Breast epithelium (tissue), 4 donors: ENCODE measurements at places on chromosomes 1 and 21. TPM values are rescaled to one million over a fixed set of nuclear protein-coding genes. Genes with fewer than 3 reads are reported as not detected.
A peak's percentile ranks its signal among the peaks of the same experiment; 100 is the strongest.

DNA sequence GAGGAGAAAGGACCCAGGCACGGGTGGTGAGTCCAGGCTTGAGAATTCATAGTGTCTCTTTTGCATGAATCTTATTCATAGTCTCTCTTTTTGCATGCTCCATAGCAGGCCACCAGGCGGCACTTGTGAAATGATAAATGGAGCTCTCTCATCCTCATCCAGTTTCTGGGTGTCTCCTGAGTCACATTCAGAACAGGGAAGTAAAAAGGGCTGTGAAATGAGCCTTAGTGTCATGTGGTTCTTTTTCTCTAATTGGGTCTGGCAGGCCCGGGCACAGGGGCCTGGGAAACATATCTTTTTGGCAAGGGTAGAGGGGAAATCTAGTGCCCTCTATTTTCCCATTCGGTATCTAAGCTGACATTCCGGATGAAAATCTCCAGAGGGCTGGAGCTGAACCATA lies 19.1 kb upstream of the NCF2 start:
- DNase-seq = no peak
- H3K4me3 ChIP-seq = no peak overlapping the region
- no peaks in the 10 kb centered on the region for H3K36me3 ChIP-seq
- peak overlapping the region; percentile 46 for H3K27ac ChIP-seq

- no peaks in the 10 kb centered on the region for H3K4me1 ChIP-seq
- H3K4me3 ChIP-seq = no peak overlapping the region
- no peak overlapping the region for H3K27ac ChIP-seq
- DNase-seq = no peak
These were observed 190.2 kb downstream of the MATN1 start for GRCh38 chr1:30533141-30533540.

DNA sequence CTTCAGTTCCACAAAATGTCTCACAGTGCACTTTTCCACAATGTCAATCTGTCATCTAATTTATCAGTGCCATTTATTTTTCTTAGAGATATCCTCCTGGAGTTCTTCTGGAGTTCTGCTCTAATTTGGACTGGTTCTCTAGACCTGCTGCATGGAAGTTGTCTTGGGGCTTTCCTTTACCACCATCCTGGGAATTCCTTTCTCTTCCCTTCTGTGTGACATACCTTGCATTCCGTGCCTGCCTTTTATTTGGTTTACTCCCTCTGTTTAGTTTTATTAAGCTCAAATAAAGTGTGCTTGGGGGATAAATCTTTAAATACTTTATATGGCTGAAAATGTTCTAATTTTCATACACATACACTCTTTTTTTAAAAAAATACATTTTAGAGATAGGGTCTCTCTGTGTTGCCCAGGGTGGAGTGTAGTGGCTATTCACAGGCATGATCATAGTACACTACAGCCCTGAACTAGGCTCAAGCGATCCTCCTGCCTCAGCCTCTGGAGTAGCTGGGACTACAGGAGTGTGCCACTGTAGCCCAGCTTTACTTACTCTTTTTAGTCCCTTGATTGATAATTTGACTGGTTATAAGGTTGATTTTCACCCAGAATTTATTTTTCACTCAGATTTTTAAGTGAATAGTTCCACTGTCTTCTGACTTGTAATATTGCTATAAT lies 14.4 kb downstream of the MTF2 start:
- H3K36me3 ChIP-seq = no peaks in the 10 kb centered on the region
- DNase-seq = no peak
- H3K27ac ChIP-seq = no peak overlapping the region
- no peaks in the 10 kb centered on the region for H3K4me1 ChIP-seq

DNA sequence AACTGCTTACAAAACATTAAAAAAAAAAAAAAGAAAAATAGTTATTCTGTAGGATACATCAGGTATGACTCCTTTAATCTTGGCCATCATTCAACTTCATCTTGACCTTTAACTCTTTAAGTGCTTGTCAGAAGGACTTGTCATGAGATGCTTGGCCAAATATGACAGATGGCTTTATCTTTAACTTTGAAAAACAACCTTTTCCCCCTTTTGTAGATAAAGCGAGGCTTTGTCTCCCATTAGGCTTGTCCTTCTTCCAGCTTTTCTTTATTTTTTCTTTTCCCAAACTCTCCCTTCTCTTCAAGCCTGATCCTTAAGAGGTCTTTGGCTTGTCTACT lies 2.3 kb downstream of the SRSF10 start:
- H3K4me3 ChIP-seq = no peak overlapping the region
- no peaks in the 10 kb centered on the region for H3K36me3 ChIP-seq
- DNase-seq = no peak
- H3K27me3 ChIP-seq = no peaks in the 10 kb centered on the region

GRCh38 chr1:153922972-153923925 lies at the start of gene GATAD2B:
Gene GATAD2B (minus strand): TSS chr1:153922972. CDS start chr1:153828347, 94,625 bp downstream.
- H3K27me3 ChIP-seq = no peaks in the 10 kb centered on the region
- peak within 1 kb of the TSS; percentile 91 for H3K4me3 ChIP-seq
- H3K36me3 ChIP-seq = no peaks in the 10 kb centered on the region
- peaks cover 22% of the 10 kb centered on the region for H3K4me1 ChIP-seq

DNA sequence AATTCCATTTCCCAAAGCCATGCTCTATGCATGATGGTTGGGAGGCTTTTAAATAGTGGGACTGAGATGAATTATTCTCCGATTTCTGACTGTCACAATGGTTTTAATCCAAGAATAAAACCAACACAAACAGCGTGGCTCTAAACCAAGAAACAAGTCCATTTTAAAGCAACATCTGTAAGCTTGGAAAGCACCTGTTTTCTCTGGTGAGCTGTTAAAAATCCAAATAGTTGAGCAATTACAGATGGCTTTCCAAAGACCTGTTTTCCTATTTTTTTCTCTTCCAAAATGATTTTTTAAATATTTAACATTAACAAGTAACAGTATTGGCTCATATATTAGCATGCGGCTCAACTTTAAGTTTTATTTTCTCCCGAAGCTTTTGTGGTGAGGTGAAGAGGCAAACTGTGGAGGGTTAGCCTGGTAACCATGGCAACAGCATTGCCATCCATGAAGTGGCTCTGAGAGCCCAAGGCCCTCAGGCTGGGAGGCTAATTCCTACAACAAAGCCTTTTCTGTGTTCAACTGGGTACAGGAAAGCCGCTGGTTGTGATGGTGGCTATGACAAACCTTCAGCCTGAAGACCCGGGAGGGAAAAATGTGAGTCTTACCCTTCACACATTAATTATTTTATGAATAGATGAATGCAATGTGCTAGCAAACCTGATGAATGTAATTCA lies 56.7 kb upstream of the B3GALT5 start:
- no peaks in the 10 kb centered on the region for H3K27me3 ChIP-seq
- no peaks in the 10 kb centered on the region for H3K36me3 ChIP-seq
- peak; percentile 50 for DNase-seq
- H3K4me1 ChIP-seq = no peaks in the 10 kb centered on the region

Gene NCAM2
- 6.3 TPM for total RNA-seq

Gene CHRM3
- 1.6 TPM for total RNA-seq

- DNase-seq = no peak
- H3K4me1 ChIP-seq = no peaks in the 10 kb centered on the region
- H3K36me3 ChIP-seq = no peaks in the 10 kb centered on the region
- H3K27ac ChIP-seq = no peak overlapping the region
- H3K4me3 ChIP-seq = no peak overlapping the region
- no peaks in the 10 kb centered on the region for H3K27me3 ChIP-seq
These were observed 675.5 kb upstream of the CXADR start for GRCh38 chr21:16837321-16837720.

Gene AMY1B
- total RNA-seq = not detected

Gene SGIP1
- total RNA-seq = 6.6 TPM

- no peaks in the 10 kb centered on the region for H3K27me3 ChIP-seq
- no peaks in the 10 kb centered on the region for H3K4me1 ChIP-seq
- H3K4me3 ChIP-seq = no peak overlapping the region
- DNase-seq = no peak
These were observed 1494.3 kb downstream of the AMY1C start for GRCh38 chr1:105243969-105244368.

GRCh38 chr21:26572702-26573381 lies at the start of gene CYYR1:
Gene CYYR1 (minus strand): TSS chr21:26573286. CDS start chr21:26572940, 346 bp downstream.
- peak within 1 kb of the TSS; percentile 71 for H3K4me3 ChIP-seq
- H3K4me1 ChIP-seq = no peaks in the 10 kb centered on the region
- no peak for DNase-seq
- H3K36me3 ChIP-seq = no peaks in the 10 kb centered on the region

Gene PATJ
- 129 TPM for total RNA-seq

- H3K4me1 ChIP-seq = no peaks in the 10 kb centered on the region
- DNase-seq = no peak
- no peak overlapping the region for H3K4me3 ChIP-seq
- H3K27me3 ChIP-seq = no peaks in the 10 kb centered on the region
- H3K36me3 ChIP-seq = no peaks in the 10 kb centered on the region
These were observed 22.5 kb upstream of the CNTN2 start for GRCh38 chr1:205020466-205020865.

DNA sequence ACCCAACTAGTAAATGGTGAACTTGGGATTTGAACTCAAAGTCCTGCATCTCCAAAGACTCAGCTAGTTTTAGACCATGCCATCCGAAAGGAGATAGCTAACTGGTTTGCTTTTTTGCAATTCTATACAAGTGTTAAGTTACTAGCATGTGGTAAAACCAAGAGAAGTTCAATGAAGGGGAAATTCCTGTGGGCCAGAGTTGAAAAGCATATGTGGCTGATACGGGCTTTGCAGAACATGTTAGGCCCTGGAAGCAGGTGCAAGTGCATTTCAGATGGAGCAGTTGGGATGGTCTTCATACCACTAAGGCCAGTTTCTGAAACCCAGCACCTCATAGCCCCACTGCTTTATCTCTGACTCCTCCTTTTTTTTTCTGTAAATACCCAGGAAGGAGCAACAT lies 620.9 kb downstream of the PLPP3 start:
- no peaks in the 10 kb centered on the region for H3K27me3 ChIP-seq
- no peak overlapping the region for H3K27ac ChIP-seq
- no peak for DNase-seq
- no peaks in the 10 kb centered on the region for H3K4me1 ChIP-seq

- no peaks in the 10 kb centered on the region for H3K36me3 ChIP-seq
- H3K27ac ChIP-seq = no peak overlapping the region
- H3K4me1 ChIP-seq = no peaks in the 10 kb centered on the region
- no peak for DNase-seq
- H3K4me3 ChIP-seq = no peak overlapping the region
- H3K27me3 ChIP-seq = no peaks in the 10 kb centered on the region
These were observed 228.5 kb downstream of the CACNA1E start for GRCh38 chr1:181711820-181712219.

DNA sequence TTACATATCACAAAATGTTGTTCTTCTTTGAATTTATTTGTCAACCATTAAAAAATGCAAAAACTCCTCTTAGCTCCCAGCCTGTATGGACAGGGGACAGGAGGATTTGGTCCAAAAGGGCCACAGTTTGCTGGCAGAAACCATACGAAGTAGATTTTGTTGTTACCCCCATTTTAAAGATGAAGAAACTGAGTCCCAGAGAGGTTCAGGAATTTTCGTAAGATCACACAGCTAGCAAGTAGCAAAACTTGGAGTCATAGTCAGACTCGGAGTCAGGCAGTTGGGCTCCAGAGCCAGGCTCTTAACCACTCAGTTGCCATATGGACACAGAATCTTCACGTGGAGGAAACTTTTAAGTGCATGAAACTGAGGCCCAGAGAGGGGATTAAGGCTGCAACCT lies 91.4 kb downstream of the TAS1R2 start:
- H3K27ac ChIP-seq = no peak overlapping the region
- H3K36me3 ChIP-seq = no peaks in the 10 kb centered on the region
- H3K4me3 ChIP-seq = no peak overlapping the region
- peaks cover 52% of the 10 kb centered on the region for H3K27me3 ChIP-seq

Gene CASQ1
- total RNA-seq = 0.59 TPM

Gene AQP10
- total RNA-seq = not detected

DNA sequence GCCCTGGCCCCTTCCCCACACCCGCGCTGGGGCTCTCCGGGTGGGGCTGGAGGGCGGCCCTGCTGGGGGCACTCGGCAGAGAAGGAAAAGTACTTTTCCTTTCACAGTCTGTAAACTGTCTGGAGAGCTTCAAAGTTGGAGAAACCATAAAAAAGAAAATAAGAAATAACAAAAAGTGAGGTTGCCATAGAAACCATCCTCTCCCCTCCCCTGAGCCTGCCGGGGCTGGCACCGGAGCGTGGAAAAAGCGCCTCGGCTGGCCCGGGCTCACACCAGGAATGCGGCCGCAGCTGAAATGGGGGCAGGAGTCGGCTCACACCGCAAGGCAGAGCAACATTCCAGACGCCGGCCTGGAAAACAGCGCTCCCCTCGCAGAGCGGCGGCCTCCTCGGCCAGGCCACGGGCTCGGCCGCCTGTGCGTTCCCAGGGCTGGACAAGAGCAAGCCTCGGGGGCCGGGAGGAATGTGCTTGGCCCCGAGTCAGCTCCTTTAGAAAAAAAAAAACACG lies 69.2 kb downstream of the MORN1 start:
- peak; percentile 90 for DNase-seq
- no peaks in the 10 kb centered on the region for H3K36me3 ChIP-seq
- H3K4me3 ChIP-seq = peak overlapping the region; percentile 45
- peak overlapping the region; percentile 97 for H3K27ac ChIP-seq
